ENCODE measurements at places on chromosomes 4 and X.

GRCh38 chr4:52098618-52099017 is 47.5 kb downstream of the SPATA18 start:
- no peak for DNase-seq

DNA sequence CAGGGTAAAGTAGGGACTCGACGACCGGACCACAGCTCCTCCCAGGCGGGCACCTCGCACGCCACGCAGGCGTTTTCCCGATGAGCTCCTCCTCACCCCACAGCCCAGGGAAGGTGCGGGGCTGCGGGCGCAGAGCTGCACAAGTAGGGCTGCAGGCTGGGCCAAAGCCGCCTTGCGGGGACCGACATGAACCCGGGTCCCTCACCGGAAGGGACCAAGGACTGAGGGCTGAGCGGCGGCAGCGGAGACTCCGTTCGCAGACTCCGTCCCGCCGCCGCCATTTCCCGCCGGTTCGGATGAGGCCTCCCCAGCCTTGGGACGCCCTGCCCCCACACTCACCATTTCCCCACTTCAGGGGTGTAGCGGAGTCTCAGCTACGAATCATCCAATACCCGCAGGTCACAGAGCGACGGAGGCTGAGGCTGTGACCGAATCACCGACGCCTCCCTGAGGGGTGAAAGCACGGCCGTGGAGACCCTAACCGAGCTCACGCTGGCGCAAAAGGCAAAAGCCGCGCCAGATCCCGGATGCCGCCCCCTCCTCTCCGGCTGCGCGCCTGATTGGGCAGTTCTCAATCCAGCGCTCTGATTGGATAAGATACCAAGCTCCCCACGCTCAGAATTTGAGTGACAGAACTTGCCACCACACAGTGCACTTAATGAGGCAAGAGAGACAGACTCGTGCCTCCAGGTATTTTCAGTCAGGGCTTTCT is at the start of gene ZNF732:
TSS of gene ZNF732 (minus strand) at position 506 of the 712 bp plus-strand sequence. CDS start at position 342, 164 bp downstream.
- DNase-seq = no peak

DNA sequence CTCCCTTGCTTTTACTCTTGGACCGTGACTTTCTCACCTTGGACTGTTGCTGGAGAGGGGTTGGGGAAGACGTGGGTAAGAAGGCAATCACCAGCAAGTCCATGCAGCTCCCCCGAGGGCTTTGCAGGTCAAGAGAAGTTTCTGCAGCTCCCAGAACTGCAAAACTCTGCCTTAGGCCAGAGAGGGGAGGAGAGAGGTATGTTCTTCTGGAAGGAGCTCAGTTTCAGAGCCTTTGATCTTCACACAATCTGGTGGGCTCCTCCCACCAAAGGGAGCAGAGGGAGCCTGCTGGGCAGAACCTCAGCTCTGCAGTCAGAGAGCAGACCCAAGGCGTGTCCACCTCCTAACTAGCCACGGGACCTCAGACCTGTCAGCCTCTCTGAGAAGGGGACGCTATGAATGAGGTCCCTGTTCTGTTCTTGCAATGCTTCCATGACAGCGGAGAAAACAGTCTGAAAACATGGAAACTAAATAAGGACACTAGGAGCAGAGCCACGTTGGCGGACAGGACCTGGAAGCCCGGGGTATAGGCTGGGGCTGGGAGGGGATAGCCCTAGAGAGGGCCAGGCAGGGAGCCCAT is 92.8 kb downstream of the EVC2 start:
- DNase-seq = no peak

DNA sequence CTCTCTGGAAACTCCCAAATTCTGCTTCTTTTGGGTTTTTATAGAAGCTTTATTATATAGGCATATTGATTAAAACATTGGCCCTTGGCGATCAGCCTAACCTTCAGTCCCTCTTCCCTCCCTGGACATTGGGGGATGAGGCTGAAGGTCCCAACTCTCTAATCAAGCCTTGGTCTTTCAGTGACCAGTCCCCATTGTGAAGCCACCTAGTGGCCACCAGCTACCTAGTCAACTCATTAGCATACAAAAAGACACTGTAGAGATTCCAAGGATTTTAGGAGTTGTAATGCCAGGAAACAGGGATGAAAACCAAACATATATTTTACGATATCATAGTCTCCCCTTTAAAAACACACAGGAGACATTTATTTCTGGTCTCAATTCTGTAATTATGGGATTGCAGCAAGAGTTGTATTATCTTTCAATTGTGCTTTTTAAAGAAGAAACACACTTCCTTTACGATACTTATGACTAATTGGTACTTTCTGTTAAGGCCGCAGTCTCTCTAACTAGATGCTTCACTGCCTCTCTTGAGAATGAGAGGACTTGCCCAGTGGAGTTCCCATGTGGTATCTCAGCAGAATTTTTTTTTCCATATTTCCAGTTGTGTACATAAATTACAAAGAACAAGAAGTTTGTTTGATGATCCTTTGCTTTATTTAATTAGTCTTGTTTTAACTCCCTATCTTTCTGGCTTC is 58.2 kb downstream of the WDR17 start:
- peak; percentile 72 for DNase-seq

DNA sequence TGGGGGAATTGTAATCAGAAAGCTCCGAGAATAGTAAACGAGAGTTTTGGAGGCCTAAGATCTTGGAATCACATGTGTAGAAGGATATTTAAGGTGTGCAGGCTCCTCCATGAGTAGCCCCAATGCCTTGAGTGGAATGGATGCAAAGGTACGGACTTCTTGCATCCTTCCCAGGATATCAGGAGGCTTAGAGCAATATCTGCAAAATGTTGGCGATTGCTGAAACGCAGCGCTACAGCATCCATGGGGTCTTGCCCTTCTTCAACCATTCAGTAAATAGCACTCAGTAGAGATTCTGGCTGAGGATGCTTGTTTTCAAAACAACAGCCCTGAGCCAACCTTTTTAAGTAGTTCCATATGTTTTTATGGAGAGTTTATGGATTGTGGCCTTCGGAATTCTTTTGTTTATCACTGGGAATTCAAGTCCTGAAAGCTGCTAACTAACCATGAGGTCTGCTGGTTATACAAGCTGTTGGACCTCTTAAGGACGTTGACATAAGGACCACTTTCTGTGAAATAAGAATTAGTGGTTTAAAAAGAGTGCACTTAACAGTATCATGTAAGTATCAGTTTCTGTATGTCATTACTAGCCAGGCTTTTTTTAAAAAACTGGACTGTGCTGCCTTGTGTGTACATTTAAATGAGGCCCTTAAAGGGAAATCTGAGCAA is 228.8 kb upstream of the PGRMC2 start:
- DNase-seq = no peak

- peak; percentile 35 for DNase-seq
Measured at GRCh38 chr4:121421594-121421993, 40.8 kb upstream of the QRFPR start.

DNA sequence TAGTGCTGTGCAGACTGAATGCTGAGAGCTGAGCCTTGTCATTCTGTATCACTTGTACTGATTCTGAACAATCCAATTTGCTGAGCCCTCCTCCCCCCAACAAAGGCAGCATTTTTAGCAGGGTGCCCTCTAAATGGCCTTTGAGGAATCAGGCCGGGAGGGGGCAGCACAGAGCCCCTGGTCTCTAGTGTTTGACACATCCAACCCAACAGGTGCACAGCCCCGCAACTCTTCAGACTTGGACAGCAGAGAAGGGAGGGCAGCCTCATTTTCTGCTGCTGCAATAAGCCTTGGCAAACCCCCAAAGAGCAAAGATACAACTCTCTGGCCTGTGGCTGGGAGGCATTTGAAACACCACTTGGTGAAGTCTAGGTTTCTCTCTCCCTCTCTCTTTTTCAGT is 3.4 kb downstream of the ATP1B4 start:
- DNase-seq = peak; percentile 68

GRCh38 chr4:185536411-185536709 is 1.1 kb upstream of the PDLIM3 start:
- DNase-seq = no peak

- DNase-seq = peak; percentile 33
Measured at GRCh38 chrX:119399772-119400101, 601 bp downstream of the SLC25A43 start.

GRCh38 chr4:176971576-176972115 is 178.9 kb upstream of the VEGFC start:
- DNase-seq = no peak

DNA sequence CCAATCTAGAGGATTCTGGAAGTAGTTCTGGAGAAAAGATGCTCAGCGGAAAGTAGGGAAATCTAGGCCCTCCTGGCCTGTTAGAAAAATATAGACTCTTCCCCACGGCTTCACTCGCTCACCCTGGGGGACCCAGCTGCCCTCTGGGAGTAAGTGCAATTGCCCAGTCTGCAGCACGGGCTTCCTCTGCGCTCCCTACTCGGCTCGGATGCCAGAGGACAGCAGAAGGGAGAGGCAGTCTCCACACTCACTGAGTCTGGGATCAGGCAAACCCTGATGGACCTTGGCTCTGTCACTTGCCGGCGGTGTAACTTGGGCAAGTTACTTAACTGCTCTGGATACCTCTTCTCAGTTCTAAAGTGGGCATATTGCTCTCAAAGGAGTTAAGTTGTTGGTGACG is 2.1 kb downstream of the SHISA3 start:
- DNase-seq = peak; percentile 45

DNA sequence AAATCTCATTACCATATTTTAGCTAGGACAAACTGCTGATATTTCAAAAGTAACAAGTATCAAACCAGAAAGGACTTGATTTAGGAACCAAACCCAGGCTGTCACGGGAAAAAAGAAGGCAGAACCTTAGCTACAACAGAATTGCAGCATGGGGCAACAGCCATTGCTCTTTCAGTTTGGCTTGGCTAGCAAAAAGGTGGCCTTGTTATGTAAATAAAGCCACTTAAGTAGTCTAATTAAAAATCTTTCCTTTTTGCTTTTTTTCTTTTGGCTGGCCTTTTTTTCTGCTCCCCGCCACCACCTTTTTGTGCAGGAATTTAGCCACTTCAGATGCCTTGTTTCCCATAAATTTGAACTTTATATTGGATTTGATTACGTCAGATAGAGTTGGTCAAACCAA is 235.9 kb downstream of the CPXCR1 start:
- peak; percentile 5 for DNase-seq

DNA sequence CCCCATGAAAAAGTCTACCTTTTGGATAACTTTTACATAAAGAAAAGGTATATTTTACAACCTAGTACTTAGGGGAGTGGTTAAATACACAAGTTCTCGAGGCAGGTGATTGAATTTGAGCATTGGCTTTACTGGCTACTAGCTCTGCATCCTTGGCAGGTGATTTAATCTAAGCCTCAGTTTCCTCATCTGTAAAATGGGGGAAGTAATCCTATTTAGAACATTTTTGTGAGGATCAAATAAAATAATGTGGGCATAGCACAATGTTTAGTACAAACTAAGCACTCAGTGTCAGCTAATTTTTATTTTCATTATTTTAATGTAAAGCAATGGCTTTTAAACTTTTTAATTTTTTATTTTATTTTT is 102.9 kb downstream of the CEP135 start:
- DNase-seq = no peak

DNA sequence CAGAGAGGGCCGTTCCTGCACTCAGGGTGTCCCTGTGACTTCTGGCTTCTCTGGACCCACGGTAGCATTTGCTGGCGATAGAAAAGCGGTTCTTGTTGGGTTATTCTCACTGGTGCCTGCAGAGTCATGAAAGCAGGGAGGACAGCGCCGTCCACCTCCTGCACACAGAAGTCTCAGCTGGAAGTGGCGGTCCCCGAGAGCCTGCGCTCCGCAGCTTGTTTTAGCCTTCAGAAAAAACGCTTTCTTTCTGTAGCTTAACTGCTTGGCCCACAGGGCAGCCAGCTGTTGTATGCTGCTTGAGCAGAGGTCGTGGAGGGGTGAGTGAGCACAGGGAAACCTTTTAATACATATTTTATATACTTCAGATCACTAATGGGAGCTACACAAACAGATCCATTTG is 400.7 kb upstream of the FAT1 start:
- peak; percentile 57 for DNase-seq

DNA sequence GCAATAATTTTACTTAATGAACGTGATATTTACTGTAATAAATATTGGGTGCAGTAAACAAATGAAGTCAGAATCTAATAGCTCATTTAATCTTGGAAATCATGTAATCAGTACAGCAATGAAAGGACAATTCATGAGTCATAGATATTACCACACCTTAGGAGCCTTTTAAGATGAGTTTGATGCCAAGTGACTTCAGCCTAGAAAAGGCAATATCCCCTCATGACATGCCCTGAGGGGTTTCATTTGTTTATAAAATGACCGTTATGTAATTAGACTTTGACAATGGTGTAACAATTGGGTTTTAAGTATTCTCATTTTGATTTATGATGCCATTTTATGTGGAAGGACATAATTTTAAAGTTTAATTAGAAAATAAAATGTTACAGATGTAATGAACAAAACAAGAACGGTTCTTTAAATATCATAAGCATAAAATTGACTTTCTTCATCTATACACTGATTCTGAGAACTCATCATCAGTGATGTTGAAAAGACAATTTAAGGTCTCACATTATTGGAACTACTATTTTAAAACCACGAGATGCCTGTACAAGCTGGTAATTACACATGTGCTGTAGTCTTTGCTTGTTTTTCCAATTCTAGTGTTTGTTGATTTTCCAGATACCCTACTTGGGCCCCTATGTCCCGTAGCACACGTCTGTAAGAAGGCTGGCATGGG is 5.0 kb downstream of the FGF2 start:
- DNase-seq = no peak

DNA sequence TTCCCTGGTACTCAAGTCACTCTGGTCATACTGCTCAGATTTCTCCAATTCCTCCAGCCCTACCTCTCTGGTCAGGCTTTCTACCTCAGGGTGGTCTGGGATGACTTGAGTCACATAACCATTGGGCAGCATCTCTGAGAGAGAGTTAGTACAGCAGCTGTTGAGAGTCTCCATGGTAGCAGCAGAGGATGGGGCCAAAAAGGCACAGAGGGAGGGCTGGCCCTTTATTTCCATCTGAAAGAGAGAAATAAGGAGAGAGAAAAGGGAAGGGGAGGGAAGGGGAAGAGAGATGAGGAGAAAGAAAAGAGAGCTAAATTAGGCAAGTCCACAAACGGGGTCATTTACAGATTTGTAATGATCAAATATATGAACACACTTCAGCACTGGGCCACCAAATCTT is 149.1 kb upstream of the ARHGEF9 start:
- no peak for DNase-seq

GRCh38 chr4:74166135-74166534 is 8.2 kb downstream of the MTHFD2L start:
- no peak for DNase-seq

DNA sequence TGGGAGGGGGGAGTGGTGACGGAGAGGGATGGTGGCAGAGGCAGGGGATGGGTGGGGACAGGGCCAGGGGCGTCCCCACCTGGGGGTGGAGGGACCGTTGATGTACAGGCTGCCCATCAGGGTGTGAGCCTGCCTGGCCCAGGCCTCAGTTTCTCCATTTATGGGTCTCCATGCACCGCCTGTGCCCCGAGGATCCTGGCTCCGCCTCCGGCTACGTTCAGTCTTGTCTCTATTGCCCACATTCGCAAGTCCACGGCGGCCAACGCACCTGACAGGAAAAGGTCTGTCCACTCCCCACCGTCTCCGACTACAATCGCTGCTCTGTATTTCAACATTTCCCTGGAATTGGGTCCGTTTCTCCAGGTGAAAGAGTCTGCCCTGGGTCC is 96.3 kb upstream of the NKX1-1 start:
- DNase-seq = no peak

GRCh38 chr4:147219145-147219544 is 261.8 kb upstream of the EDNRA start:
- no peak for DNase-seq

All from neural progenitor cell (in vitro differentiated cells).